ENCODE measurements at places on chromosomes 1 and 21.

DNA sequence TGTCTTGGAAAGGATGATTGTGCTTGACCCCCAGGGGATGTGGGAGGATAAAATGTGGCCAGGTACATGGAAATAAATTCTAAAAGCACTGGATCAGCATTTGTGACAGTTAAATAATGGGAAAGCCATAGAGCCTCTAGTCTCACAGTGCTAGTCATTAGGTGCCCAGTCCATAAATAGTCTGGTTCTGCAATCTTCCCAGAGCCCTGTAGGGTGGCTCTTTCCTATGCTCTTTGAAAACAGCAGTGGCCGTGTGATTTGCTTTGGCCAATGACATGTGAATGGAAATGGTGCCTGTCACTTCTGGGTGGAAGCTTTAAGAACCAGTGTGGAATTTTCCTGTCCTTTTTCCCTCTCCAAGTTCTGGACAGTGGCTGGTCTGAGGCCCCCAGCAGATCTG is 113.2 kb downstream of the TRABD2B start:
- DNase-seq: no peak

- peak; percentile 39 for DNase-seq
Measured at GRCh38 chr1:119621705-119622104, 26.4 kb downstream of the ZNF697 start.

GRCh38 chr1:100304227-100304626 is 38.2 kb downstream of the RTCA start:
- DNase-seq: no peak

GRCh38 chr1:29270929-29271521 is 34.7 kb downstream of the PTPRU start:
- DNase-seq: no peak

GRCh38 chr1:87864676-87865075 is 536.0 kb downstream of the LMO4 start:
- no peak for DNase-seq

DNA sequence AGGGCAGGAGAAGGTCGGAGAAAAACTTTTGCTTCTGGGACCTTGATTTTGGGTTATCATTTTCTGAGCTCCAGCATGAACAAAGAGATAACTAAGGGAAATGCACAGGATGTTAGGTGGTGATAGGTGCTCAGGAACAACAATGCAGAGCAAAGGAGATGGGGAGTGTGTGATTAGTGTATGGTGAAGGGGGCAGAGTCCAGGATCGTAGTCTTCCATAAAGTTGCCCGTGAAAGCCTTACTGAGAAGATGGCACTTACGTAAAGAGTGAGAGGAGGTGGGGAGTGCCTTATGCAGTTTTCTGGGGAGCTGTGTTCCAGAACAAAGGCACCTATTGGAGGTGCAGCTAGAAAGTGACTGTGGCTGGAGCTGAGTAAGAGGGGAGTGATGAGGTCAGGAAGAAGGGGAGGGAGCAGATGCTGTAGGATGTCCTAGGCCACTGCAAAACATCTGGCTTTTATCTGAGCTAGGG is 11.6 kb downstream of the KCNK1 start:
- DNase-seq: no peak

GRCh38 chr1:46401154-46401913 is 7.2 kb downstream of the FAAH start:
- DNase-seq: no peak

- DNase-seq: no peak
Measured at GRCh38 chr1:66248746-66249145, 285.2 kb upstream of the SGIP1 start.

Measured in NCI-H526 (cell line).